ENCODE measurements at places on chromosomes 3 and 15.

DNA sequence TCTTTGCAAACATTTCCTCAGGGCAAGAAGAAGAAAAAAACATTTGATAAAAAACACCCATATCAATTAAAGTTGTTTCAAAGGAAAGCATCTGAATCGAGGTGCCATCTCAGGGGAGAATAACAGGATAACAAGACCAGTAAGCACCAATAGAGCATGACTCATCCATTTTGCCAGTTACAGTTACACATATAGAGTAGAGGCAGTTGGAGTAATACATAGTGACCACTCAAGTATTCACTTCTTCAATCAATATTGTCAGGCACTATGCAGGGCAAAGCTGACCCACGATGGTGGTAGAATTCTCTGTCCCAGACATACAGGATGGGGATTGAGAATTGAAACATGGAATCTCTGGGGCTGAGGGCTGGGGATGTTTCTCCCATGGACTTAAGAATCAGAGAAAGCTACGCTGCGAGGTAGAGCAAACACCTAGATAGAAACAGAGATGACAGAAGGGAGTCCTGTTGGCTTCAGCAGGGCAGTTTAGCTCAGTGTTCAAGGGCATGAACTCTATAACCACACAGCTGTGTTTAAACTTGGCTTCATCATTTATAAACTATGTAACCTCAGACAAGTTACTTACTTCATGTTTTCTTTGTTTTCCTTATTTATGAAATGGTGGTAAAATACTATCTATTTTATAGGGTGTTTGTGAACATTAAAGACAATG lies 186.4 kb upstream of the NANOGP8 start:
- DNase-seq: no peak

- no peak for DNase-seq
Measured at GRCh38 chr3:30384546-30385072, 221.8 kb upstream of the TGFBR2 start.

DNA sequence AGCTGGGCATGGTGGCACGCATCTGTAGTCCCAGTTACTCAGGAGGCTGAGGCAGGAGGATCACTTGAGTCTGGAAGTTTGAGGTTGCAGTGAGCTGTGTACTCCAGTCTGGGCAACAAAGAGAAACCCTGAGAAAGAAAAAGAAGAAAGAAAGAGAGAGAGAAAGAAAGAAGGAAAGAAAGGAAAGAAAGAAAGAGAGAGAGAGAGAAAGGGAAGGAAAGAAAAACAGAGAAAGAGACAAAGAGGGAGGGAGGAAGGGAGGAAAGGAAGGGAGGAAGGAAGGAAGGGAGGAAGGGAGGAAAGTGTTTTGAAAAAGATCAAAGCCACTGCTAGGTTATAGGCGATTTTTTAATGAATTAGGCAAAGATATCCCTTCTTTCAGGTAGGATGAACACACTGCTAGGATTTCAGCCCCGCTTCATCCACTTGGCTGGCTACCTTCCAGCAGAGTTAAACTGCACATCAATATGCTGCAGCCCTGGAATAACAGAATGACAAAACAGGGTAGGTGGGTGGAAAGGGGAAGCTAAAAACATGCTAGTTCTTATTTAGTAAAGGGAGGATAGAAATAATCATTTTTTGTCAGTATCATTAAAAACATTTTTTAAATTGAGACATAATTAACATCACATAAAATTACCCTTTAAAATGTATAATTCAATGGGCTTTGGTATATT lies 12.8 kb upstream of the PPARG start:
- no peak for DNase-seq

- DNase-seq: no peak
Measured at GRCh38 chr15:50055750-50056157, 63.3 kb downstream of the ATP8B4 start.

DNA sequence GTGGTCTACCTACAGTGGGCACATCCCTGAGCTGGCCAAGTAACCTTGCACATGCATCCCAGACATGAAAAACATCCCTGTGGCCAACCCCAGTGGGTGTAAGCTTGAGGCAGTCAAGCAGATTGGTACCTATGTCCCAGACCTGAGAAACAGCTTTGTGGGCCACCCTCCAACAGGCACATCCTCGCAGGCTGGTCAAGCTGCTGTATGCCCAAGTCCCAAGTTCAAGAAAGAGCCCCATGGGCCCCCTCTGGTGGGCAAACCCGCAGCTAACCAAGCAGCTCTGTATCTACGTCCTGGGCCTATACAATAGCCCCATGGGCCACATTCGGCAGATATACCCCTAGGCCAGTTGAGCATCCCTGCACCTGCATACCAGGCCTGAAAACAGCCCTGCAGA lies 186.3 kb upstream of the GPR149 start:
- DNase-seq: no peak

All from stimulated activated CD8-positive, alpha-beta memory T cell treated with anti-CD3 and anti-CD28 coated beads, Interleukin-4, amount 100 ng/mL, for 24 hours (primary cell).